ENCODE measurements at places on chromosomes 11 and 22.

GRCh38 chr11:118132385-118133151 lies 20.1 kb downstream of the SCN4B start:
- DNase-seq: no peak

DNA sequence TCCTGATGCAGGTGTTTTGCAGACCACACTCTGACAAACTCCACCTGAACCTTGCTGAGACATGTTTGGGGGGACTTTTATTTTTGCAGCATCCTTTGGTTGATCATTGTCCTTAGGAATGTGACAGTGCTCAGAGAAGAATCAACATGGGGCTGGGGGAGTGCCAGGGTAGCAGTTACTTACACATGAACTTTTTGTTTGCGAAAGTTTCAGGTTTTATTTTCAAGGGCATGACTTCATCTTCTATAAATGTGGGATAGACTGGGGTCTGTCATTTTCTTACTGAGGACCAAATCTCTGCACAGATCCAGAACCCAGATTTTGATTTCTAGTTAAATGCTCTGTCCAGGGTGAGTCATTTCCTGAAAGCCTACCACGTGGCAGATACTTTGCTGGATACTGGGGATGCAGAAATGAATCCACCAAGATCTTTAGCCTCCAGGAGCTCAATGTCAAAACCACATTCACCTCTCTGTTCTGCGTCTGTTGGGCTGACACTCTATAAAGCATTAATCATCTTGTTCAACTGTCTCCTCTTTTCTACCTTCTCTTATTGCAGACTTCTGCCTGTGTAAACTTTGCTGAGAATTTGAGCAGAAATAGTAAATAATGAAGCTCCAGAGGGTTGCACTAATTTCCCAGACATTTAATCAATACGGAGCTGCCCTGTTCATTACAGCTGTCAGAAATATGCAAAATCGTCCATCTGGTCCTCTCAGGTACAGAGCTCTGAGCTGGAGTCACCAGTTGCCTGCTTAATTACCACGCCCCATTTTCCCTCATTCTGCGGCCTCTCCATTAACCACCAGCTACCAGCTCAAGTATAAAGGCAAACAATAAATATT lies 387.9 kb downstream of the MIAT start:
- no peak for DNase-seq

DNA sequence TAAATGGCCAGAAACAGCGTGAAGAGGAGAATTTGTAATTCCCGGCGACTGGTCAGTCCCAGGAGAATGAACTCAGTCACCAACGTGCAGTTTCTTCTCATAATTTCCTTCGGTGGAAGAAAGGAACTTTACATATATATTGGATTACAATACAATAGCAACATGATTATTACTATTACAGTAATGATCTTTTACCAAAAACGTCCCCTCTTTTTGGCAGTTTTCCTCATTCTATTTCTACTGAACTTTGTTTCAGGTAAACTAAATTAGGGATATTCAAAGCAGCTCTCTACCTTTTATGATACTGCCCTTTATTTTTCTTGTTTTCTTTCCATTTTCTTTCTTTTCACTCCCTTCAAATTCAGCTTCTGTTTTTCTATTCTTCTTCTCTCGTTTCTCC lies at the start of gene OR5M8:
OR5M8 (minus strand) TSS at position 101 of the 400 bp plus-strand sequence; CDS start at position 101, 0 bp downstream.
- no peak for DNase-seq

GRCh38 chr22:31898926-31899325 lies 45.4 kb upstream of the YWHAH start:
- DNase-seq: no peak

GRCh38 chr11:134138376-134138775 lies 69.5 kb downstream of the JAM3 start:
- no peak for DNase-seq

GRCh38 chr22:31291481-31292235 lies 630 bp downstream of the PIK3IP1 start:
- no peak for DNase-seq

Measured in GOT3 (cell line).